ENCODE measurements at places on chromosomes 6 and 20.

- no peak for DNase-seq
These were observed 12.0 kb upstream of the HFE start for GRCh38 chr6:26075063-26075717.

- DNase-seq: no peak
These were observed 73.1 kb downstream of the NCOA3 start for GRCh38 chr20:47574616-47575364.

DNA sequence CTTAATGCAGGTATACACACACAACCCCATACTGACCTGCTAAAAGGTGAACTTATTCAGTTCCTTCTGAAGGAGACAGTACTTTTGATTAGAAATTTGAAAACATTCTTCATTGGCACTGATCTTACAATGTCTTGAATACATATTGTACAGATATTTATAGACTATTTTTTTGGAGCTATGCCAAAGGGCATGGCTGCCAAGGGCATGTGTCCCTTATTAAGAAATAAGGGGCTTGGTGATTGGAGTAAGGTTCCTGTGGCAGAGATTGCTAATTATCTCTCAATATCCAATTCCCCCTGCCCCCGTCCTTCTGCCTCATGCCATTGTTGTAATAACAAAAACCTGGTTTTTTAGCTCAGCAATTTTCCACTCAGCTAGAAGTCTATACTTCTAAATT is 355.9 kb downstream of the FARS2 start:
- DNase-seq: no peak

- DNase-seq: no peak
These were observed 7.2 kb downstream of the PREX1 start for GRCh38 chr20:48820649-48820973.

GRCh38 chr6:101150226-101150625 is 243.3 kb upstream of the GRIK2 start:
- no peak for DNase-seq

GRCh38 chr6:94478133-94479005 is 1059.0 kb upstream of the EPHA7 start:
- DNase-seq: no peak

GRCh38 chr6:84521511-84521910 is 242.9 kb downstream of the TBX18 start:
- no peak for DNase-seq
